Right ventricle myocardium inferior (tissue), 1 donor: ENCODE measurements at places on chromosomes 12 and 14. TPM values are rescaled to one million over a fixed set of nuclear protein-coding genes. Genes with fewer than 3 reads are reported as not detected.
A peak's percentile ranks its signal among the peaks of the same experiment; 100 is the strongest.

DNA sequence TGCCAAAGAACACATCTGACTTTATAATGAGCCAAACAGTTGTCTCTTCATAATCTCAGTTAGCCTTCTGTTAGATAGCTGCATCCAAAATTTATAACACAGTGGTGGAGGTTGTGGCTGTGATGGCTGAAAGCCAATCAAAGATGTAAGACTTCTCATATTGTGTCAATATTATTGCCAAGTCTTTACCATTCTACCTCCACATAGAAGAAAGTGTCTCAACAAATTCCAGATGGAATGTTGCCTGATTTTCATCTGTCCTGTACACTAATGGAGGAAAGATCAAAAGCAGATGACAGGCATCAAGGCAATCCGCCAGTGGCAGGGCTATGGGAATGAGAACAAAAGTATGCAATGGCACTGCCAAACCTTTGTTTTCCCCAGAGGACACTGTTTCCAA is 813.1 kb upstream of the NOVA1 start:
- no peak for DNase-seq

DNA sequence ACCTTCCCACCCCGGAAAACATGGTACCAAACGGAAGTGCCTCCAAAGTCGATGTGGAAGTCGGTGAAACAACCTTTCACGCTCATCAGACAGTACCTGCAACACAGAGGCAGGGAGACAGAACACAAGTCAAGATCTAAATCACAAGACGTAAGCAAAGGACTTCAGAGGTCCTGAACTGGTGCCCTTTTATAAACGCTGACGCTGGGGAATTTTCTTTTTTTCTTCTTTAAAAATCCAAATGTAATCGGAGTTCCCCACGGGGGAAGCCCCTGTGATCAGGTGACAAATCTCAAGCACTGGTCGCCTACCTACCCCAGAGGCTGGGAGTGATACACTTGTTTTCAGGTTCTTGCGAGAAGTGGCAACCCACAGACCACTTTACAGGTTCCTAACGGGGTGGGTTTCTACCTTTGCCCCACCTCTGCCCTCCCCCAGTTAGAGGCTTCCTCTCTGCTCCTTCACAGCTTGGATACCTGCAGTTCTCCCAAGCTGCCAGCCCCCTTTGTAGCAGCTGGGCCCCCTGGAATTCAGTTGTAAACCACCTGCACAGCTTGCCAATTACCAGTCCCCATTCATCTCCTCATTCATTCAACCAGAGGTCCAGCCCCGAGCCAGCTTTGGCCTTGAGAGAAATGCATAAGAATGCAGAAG is 46.2 kb downstream of the KDM2B start:
- DNase-seq = no peak

DNA sequence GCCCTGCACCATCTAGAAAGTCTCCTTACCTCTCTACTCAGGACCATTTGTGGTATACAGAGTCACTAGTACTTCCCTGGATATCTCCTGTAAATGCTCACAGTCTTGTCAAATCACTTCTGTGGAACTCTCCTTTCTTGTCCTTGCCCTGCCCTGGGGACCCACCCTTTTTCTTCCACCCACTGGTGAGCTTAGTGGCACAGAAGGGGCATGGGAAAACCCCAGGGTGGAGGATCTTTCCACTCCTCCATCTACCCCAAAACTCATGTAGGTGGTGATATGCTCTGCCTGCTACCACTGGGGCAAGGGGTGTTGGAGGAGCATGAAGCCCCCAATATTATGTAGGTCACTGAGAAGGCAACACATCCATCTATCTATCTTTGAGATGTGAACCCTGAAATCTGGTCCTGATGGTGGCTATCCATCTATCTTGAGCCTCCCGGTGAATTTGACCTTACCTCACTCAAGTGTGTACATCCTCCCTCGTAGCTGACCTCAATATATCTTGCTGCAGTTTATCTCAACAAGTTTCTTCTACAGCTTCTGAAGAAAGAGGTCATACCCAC is 943 bp downstream of the TESPA1 start:
- DNase-seq = no peak

DNA sequence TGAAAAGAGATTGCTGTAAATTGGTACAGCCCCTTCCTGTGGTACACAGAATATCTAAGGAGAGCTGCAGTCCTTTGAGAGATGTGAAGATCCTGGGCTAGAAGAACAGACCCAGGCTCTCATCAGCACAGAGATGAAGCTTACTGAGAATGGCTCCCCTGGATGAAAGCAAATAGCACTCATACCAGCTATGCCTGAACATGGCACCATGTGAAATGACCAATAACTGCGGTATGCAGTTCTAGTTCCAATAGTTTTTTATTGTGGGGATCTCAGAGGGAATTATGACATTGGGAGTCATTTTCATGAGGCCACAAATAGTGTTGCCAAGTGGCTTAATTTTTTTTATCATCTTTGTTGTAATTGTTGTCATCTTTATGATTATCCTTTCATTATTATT is 15.4 kb upstream of the TRHDE start:
- DNase-seq = no peak

GRCh38 chr14:39432619-39433451 is 602 bp upstream of the FBXO33 start:
- DNase-seq = peak; percentile 93

DNA sequence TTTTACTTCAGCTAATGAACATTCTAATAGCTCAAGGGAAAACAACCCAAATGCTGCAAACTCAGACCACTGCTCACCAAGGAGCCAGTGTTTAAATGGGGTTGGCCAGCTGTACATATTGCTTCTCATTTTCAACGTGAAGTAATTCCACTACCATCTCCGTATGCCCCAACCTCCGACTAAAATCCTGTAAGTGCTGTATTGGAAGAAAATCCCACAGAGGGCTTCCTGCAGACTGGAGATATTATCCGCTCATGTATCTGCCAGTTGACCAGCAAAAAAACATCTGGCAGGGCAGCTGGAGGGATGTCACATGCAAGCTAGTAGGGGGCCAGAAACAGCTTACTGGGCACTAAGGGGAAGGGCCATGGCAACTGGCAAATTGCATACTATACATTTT is 485.0 kb downstream of the SNAPC1 start:
- no peak for DNase-seq

GRCh38 chr14:21631084-21631483 is 3.7 kb downstream of the OR10G2 start:
- DNase-seq = no peak

- DNase-seq = no peak
Measured at GRCh38 chr12:11496157-11496851, 100.9 kb upstream of the PRB2 start.

- DNase-seq = no peak
Measured at GRCh38 chr12:131922772-131923171, 6.3 kb upstream of the PUS1 start.

GRCh38 chr12:8077207-8077606 is 4.9 kb upstream of the NECAP1 start:
- DNase-seq = no peak

POLE2 gene
- total RNA-seq = 0.54 TPM

OLR1 gene
- total RNA-seq = 0.24 TPM

TSHR gene
- not detected for total RNA-seq
